ENCODE measurements at places on chromosomes 6 and 20.

DNA sequence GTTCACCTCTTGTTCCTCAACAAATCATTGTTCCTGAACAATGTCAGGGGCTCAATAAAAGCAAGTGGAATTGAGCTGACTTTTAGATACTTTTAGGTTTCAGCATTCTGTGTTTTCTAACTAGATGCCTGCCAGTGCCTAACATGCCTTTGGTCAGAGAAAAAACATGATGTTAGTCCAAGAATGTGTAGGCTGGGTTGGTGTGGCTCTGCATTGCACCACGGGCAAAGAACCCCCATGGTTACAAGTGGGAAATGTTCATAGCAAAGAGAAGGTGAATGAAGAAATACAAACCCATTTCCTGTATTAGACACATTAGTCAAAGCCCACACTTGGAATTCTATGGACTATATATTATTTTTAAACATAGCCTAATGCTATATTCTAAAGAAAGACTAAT is 193.3 kb downstream of the TMEM200A start:
- no peak for DNase-seq

GRCh38 chr6:38234934-38235682 is 404.6 kb downstream of the BTBD9 start:
- no peak for DNase-seq

- DNase-seq, result no peak
Measured at GRCh38 chr6:75418233-75418632, 75.4 kb downstream of the FILIP1 start.

DNA sequence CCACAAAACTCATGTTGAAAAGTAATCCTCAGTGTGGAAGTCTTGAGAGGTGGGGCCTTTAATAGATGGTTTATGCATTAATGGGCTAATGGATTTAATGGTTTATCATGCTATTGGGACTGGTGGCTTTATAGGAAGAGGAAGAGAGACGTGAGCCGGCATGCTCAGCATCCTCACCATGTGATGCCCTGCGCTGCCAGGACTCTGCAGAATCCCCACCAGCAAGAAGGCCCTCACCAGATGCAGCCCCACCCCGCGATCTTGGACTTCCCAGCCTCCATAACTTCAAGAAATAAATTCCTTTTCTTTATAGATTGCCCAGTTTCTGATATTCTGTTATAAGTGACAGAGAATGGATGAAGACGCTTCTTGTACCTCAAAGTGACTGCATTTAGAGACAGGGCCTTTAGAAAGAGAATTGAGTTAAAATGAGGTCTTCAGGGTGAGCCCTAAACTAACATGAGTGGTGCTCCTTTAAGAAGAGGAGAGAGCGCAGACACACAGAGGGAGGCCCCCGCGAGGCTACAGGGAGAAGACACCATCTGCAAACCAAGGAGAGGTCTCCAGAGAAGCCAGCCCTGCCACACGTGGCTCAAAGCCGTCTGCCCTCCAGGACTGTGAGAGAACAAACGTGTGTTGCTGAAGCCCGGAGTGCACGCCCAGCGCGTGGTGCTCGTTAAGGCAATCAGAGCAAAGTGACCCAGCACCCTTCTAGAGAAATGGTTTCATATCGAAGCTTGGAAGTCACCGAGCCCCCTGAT is 56.9 kb downstream of the IRF4 start:
- no peak for DNase-seq

DNA sequence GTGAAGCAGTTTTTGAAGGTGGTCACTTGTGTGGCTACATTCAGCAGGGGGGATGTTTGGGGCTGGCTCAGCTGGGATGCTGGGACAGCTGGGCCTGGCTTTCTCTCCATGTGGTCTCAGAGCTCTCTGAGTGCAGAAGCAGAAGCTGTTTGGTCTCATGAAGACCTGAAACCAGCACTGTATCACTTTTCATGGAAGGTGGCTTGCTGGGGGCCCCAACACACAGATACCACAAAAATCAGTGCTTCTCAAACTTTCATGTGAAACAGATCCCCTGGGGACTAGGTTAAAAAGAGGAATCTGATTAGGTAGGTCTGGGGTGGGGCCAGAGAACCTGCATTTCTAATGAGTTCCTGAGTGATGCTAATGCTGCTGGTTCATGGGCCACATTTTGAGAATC is 347.3 kb downstream of the DHX35 start:
- no peak for DNase-seq

- no peak for DNase-seq
Measured at GRCh38 chr6:165716886-165717285, 53.8 kb upstream of the PDE10A start.

DNA sequence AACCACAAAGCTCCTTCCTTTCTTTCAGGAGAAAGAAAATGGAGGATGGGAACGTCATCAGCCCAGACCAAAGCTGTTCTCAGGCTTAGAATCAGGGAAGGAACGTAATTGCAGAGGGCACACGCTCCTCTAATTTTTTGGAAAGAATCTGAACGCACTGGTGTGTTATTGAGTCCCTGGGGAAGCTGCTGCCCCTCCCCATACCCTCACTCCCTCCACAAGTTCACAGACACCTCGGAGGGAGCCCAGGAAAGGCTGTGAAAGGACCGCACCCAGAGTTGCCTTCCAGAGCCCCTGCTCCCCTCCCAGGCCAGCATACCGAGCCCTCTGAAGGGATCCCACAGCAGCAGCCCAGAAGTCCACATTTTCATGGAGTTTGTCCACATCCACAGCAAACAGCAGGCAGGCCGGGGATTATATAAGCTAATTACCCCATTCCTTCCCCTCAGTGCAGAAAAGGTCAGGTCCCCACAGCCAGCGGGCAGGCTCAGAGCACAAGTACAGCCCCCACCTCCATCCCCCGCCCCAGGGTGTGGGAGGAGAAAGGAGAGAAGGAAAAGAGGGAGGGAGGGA is 53.7 kb downstream of the ANKRD60 start:
- DNase-seq, result peak; percentile 32

DNA sequence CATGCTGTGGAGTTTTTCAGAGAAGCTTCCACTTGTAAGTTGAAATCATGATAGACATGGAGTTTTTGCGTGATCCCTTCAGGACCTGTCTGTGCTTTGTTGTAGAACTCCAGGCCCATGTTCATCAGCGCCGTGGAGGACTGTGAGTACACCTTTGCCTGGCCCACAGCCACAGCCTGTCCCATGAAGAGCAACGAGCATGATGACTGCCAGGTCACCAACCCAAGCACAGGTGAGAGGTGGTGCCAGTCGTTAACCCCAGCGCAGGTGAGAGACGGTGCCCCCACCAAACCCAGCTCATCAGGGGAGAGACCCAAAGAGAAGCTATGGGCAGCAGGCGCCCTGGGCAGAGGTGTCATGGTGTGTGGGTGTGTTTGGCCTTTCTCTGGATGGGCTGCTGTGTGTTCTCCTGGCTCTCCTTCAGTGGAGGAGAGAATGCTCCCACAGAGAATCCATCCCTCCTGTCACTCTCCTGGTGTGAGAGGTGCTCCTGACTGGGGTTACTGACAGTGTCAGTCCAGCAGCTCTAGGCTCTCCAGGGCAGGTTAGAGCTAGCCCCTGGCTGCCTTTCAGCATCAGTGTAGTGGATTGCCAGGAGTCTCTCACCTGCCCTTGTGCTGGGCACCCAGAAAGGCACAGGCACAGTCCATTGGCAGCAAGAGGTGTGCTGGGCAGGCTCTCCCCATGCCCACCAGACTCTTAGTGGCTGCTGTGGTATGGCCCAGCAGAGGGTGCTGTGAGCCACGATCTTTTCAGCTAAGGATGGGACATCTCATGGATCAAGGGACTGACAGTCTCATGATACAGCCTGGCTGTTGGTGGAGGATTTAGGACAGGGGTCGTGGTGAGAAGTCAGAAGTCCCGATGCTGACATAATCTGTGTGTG is 49.6 kb upstream of the SLC22A1 start:
- DNase-seq, result no peak

DNA sequence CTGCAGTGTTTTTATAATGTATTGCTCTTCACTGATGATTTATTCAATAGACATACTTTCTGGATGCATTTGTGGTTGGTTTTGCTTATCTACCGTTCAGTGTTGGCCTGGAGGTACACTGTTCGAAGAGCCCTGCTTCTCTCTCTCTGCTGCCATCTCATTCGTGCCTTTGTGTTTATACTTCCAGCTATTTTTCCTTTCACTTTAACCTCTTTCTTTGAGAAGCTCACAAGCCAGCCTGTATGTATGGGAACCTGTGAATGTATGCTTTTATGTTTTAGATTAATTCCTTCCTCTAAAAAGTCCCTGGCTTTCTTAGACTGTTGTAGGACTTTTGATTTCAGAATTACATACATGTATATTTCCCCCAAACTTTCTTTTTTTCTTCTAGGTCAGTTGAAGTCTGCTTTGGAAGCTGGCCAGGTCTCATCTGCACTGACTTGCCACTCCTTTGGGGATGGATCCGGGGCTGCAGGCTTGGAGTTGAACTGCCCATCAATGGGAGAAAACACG is 83.0 kb downstream of the SCAND1 start:
- no peak for DNase-seq

DNA sequence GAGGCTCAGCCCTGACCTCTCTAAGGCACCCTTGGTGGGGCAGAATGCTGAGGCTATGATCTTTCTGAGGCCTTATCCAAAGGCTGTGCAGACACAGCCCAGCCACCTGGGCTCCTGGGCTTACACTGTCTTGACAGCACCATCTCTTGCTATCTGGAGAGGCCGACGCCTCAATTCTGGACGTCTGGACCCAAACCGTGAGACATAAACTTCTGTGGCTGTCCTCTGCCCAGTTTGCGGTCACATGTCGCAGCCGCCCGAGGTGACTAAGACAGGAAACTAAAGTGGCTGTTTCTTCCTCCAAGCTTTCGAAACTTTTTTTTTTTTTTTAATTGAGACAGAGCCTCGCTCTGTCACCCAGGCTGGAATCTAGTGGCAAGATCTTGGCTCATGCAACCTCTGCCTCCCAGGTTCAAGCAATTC is 49.3 kb downstream of the PRR18 start:
- DNase-seq, result no peak

- no peak for DNase-seq
Measured at GRCh38 chr6:120954111-120954510, 380.2 kb downstream of the TBC1D32 start.

GRCh38 chr6:130676773-130677144 is 150.4 kb upstream of the SMLR1 start:
- DNase-seq, result no peak

DNA sequence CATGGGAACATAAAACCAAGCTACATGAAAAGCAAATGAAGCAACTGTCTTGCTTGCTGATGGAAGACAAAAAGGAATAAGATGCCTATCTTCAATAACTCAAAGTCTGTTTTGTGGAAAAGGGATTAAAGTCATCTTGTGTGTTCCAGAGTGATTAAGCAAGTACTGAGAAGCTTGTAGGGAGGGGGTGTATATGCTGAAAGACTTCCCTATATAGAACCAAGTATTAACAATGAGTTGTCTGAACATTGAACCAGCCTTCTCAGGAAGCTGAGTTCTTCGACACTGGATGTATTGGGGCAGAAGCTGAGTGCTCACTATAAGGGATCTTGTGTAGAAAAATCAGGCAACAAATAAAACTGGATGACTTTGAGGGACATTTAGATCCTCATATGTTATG is 451.8 kb downstream of the CD83 start:
- no peak for DNase-seq

GRCh38 chr6:3800850-3801591 is 48.2 kb upstream of the FAM50B start:
- DNase-seq, result no peak

GRCh38 chr6:79138146-79138545 is 60.1 kb upstream of the PHIP start:
- DNase-seq, result no peak

- DNase-seq, result peak; percentile 22
Measured at GRCh38 chr6:7540595-7540994, 876 bp upstream of the DSP start.

DNA sequence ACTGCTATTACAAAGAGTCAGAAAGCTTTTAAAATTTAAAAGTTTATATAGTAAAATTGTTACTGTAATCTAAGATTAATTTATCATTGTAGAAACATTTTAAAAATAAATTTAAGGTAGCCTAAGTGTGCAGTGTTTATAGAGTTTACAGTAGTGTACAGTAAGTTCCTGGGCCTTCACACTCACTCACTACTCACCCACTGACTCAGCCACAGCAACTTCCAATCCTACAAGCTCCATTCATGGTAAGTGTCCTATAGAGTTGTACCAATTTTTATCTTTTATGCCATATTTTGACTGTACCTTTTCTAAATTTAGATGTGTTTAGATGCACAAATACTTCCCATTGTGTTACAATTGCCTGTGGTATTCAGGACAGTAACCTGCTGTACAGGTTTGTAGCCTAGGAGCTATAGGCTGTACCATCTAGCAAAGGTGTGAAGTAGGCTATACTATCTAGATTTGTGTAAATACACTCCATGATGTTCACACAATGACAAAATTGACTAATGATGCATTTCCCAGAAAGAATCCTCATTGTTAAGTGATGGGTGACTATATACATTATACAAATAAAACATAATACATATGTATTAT is 10.2 kb upstream of the TMEM170B start:
- DNase-seq, result no peak

- DNase-seq, result peak; percentile 14
Measured at GRCh38 chr6:115896538-115897129, 164.1 kb downstream of the FRK start.

DNA sequence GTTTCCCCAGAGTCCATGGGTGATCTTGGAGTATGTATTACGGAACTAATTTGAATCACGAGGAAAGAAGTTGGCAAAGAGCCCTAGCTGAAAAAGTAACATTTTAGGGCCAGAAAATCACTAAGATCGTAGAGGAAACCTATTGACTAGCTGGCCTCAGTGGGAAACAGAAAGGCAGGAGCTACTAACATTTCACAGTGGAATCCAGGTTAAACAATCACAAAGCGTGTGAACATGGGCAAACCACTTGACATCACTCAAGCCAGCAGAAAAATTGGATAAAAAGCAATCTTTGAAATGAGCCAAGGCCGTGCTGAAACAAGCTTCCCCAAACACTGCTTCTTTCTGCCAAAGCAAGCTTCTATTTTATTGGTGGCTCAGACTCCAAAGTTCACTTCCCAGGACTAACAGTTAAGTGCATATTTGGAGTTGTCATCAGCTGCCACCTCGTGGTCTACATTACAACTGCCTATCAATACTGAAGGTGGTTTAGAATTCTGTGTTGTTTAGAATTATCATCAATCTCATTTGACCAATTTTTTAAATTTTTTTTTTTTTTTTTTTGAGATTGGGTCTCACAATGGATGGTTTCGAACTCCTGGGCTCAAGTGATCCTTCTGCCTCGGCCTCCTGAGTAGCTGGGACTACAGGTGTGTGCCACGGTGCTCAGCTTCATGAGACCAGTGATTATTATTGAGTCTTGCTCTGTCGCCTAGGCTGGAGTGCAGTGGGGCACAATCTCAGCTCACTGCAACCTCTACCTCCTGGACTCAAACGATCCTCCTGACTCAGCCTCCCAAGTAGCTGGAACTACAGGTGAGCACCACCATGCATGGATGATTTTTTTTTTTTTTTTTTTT is 10.6 kb downstream of the RPS10 start:
- peak; percentile 51 for DNase-seq

DNA sequence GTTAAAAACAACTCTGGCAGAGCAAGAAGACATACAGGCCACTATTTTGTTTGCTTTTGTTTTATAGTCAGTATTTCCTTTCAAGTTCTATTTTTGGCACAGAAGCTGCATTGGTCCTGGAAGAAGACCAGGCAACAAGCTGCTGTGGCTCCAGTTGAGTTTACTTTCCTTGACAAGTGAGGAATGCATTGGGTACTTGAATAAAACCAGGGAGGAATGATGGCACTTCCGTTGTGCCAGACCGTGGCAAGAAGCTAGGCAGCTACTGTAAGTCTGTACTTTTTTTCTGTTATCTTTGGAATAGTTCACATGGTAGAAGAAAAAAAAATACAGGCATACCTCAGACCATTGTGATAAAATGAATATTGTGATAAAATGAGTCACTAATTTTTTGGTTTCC is 66.3 kb downstream of the NCOA3 start:
- no peak for DNase-seq

All from frontal cortex (tissue), 4 donors.